ENCODE measurements at places on chromosomes 6 and 20.

DNA sequence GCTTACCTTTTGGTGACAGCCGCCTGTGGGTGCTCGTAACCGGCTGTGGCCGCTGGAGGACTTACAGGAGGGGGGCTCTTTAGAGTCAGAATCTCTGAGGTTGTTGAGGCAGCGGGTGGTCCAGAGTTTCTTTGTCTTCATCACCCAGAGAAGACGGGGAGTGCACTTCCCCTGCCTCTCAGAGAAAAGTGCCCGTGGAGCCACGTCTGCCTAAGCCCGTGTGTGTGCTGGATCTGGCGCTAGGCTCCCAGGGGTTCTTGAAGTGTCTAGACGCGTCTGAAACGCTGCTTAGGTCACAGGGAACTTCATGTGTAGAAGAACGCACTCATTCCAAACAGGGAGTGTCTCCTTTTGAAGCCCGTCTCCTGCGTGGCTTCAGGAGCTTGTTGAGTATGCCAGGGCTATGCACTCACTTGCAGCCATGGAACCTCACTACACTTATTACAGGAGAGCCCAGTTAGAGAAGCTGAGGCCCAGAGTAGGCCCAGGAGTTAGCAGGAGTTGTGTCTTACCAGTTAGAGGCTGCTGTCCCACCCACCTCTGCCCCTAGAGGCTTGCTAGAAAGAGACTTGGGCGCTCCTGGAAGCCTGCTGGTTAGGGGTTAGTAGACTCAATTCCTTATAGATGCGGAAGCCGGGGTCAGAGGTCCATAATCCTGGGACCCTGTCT, 1.3 kb downstream of the LSM14B start:
- peak; percentile 36 for DNase-seq

DNA sequence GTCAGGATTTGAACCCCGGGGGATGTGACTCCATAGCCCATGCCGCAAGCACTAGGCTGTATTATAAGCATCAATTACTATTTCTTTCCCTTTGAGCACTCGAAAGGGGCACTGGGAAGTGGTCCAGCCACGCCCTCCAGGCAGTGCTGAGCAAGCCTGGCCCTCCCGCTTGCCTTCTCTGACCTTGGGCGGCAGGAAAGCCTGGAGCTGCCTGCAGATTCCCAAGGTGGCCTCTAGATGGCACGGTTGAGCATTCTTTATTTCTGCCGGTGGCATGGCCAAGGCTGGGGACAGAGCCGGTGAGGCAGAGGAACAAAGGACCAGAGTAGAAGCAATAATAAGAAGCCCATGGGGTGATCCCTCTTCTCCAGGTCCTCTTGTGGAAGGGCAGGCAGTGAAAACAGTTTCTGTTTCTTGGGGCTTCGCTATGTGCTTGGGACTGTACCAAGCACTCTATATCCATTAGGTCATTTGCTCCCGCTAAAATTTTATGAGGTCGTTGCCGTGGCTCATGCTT, 32.0 kb downstream of the ARHGAP40 start:
- DNase-seq = peak; percentile 38

DNA sequence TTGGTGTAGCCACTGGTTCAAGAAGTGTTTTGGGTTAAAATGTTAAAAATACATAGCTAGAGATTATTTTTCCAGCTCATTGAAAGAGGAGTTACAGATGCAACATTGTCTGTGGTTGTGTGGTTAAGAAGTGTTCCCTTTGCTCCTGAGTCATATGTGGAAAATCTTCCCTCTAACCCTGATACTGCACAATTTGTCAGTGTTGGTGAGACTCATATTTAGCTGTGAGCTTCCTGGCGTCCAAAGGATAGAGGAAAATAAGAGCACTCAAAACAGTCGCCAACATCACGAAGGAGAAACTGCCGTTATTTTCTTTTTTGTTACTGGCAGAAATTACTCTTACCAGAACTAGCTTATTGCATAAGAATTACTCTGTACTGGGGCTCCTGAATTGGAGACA, 250.4 kb downstream of the CDH4 start:
- DNase-seq = no peak

- DNase-seq = no peak
Observed at GRCh38 chr20:33689973-33690372, 3.8 kb upstream of the E2F1 start.

DNA sequence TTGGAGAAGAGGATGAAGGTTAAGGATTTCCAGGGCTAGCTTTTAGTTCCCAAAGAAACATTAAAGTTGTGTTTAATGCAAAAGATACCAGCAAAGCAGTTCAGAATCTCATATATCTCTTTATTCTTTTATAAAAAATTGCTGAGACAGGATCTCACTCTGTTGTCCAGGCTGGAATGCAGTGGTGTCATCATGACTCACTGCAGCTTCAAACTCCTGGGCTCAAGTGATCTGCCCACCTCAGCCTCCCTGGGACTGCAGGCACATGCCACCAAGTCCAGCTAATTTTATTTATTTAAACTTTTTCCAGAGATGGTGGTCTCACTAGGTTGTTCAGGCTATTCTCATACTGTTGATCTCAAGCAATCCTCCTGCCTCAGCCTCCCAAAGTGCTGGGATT, 41.1 kb upstream of the CAP2 start:
- DNase-seq = no peak

DNA sequence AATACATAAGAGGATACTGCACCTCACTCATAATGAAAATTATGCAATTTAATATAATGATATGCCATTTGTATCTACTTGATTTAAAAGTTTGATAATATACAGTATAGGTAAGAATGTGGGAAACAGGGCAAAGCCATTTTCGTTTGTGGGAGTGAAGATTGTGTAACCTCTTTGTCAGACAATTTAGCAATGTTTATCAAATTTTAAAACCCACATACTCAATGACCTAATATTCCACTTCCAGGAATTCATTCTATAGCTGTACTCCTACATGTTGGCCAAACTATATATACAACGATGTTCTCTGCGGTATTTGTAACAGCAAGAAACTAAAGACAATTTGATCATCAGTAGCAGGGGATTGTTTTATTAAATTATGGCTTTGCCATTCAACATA, 17.8 kb upstream of the FKBP5 start:
- no peak for DNase-seq

DNA sequence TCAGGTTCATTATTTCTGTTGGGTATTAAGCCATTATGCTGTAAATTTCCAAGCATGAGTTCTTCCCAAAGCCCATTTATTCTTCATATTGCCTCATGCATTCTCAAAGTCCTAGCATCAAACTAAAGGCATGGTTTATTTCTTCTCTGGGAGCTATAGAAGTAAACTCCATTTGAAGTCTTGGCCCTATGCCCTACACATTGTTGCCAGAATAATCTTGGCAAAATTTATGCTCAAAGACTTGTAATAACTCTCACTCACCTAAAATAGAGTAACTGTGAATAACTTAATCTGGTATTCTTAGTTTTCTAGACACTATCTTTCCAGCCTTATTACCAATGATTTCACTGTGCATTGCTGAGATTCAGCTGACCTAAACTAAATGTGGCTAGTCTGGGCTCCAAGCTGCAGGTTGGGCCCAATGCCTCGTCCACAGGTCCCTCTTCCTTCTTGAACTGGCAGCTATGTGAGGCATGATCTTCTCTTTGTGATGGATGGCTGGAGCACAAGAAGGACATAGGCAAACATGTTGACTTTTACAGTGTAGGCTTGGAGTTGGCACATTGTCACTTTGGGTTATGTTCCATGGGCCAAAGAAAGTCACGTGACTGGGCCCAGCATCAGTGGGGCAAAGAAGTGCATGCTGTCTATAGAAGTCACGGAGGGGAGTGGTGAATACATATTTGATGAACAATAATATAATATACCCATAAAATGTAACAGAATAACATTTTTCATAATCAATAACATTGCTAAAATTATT, 39.1 kb upstream of the ANKEF1 start:
- no peak for DNase-seq

GRCh38 chr6:131199568-131200272, 64.5 kb downstream of the AKAP7 start:
- peak; percentile 80 for DNase-seq

DNA sequence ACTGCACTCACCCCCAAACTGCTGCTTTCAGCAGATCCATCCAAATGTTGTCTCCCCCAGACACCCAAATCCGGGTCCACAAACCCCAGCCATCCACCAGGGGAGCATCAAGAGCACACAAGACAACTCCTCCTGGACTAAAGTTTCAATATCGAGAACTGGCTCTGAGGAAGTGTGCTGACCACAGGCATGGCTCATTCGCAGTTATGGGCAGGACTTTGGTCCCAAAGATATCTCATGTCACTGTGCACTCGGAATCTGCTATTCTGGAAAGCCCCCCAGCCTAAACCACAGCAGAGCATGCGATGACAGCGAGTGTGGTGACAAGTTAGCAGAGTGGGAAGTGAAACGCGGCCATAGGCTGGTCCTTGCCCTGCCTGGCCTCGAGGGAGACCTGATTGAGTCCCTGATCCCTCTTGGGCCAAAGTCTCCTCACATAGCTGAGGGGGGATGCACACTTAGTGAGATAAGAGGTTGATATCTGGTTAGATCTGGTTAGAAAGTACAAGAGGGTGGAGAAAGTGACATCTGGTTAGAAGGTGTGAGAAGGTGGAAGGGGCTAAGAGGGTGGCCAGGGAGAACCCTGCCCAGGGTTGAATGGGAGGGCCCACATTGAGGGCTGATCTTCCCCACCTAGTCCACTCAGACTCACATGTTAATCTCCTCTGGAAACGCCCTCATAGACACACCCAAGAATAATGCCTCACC, 149.7 kb downstream of the MRPL14 start:
- DNase-seq = no peak

DNA sequence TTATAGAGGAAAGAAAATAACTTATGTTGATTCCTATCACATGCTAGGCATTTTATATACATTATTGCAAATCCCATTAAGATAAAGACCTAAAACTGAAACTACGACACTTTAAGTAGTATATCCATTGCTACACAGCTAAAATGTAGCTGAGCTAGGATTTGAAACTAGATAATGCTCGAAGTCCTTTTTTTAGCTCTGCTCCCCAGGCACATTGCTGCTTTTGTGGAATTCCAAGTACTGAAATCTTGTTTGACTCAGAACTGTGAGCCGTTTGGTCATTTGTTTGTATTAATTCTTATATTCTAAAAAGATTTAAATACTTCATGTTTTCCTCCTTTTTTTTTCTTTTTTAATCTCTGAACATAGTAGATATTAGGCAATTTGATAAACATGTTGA, 644.8 kb downstream of the HACE1 start:
- no peak for DNase-seq

GRCh38 chr20:60629206-60629605, 622.9 kb upstream of the CDH4 start:
- no peak for DNase-seq

DNA sequence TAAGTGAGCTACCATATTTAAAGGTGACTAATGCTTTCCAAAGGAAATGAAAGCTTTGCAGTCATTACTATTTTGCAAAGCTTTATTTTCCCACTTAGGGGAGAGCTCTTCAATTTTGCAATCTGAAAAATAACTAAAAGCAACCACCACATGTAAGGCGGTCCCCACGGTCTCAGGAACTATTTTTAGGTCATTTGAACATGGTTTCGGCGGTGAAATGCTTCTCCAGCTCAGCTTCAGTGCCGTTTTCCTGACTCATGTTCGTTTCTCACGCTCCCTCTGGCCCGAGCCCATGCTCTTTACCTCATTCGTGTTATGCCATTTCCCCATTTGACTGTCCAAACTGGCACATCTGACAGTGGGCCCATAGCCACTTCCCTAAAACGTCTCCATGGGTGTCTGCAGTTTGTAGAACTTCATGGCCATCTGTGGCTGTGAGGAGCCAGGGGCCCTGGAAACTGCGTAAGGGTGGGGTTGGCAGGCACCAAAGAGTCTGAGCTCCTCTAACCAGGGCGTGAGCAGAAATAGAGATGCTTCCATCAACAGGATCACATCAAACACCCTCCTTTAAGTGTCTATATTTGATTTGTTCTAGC, 46.5 kb downstream of the ADTRP start:
- no peak for DNase-seq

DNA sequence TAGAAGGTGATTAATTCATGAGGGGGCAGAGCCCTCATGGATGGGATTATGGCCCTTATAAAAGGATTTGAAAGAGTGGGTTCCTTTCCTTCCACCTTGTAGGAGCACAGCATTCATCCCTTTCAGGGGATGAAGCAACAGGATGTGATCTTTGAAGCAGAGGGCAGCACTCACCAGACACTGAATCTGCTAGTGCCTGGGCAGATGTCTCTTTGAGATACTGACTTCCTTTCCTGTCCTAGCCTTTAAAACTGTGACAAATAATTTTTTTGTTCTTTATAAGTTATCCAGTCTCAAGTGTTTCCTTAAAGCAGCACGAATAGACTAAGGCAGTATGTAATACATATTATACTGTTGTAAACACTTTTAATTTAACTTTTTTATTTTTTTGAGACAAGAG, 538.6 kb upstream of the RNF217 start:
- no peak for DNase-seq

- no peak for DNase-seq
Observed at GRCh38 chr6:117918454-117918853, 11.4 kb downstream of the SLC35F1 start.

DNA sequence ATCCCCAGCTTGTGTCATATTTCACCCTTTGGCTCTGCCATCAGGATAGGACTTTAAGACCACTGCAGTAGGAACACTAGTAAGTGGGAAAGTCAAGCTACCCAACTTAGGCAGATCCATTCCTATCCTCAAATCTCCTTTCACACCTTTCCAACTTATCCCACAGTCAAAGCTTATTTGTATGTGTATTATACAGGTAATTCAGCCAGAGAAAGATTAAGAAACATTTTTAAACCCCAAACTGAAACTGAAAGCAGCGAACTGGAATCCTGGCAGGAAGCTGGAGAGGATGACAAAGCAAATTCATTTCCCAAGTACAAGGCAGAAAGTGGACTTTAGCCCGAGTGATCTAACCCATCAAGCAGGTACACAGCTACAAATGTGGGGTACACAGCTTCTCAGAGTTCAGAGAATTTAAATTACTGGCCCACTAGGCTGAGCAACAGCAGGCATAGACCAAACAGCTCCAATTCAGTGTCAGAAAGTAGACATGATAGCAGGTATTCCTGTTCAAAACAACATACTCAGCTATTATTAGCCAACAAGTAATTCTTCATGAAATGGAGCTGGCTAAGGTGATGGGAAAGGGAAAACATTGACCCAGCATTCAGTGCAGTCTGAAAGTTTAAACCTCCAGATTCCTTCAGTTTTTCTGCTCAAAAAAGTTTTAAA, 39.1 kb downstream of the ILRUN start:
- peak; percentile 70 for DNase-seq

DNA sequence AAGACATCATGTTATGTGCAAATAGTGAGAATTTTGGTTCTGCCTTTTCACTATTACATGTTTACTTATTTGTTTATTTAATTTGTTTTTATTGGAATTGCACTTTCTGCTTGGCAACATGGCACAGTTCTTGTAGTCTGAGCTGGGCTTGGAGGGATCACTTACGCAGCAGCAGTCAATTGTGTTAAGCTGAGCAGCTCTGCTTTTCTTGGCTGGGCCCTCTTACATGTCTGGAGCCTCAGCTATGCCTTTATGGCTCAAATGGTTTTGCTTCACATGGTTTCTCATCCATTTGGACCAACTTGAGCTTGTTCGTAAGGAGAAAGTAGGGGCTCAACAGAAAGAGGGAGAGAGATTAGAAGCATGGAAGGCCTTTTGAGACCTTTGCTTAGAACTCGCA, 327.5 kb upstream of the EPHA7 start:
- no peak for DNase-seq

GRCh38 chr6:103105686-103106085, 1712.2 kb downstream of the GRIK2 start:
- no peak for DNase-seq

Measured in kidney glomerular epithelial cell (primary cell).